ENCODE measurements at places on chromosomes 5 and 9.

GRCh38 chr5:146529984-146530383 is 14.0 kb upstream of the GPR151 start:
- no peak for DNase-seq

DNA sequence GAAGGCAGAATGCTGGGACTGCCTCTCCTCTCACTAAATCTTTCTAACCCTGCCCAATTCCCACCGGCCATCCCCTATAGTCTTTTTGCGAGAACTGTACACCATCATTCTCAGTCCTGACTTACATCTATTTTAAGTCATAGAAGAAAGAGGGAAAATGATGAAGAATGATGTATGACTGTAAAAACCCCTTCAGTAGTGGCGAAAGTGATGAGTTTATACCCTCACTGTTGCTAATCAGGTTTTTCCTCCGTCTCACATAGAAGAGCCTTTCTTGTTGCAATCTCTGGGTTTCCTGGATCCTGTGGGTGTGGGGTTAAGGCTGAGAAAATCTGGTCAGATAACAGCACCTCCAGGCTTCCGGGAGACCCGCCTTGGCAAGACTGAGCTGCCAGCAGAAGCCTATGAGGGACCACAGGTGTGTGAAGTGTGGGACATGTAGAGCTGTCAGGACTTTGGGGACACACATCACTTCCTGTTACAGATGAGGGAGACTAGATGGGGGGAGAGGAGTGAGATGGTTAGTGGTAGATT is 147.1 kb upstream of the SLC12A2 start:
- DNase-seq: no peak

DNA sequence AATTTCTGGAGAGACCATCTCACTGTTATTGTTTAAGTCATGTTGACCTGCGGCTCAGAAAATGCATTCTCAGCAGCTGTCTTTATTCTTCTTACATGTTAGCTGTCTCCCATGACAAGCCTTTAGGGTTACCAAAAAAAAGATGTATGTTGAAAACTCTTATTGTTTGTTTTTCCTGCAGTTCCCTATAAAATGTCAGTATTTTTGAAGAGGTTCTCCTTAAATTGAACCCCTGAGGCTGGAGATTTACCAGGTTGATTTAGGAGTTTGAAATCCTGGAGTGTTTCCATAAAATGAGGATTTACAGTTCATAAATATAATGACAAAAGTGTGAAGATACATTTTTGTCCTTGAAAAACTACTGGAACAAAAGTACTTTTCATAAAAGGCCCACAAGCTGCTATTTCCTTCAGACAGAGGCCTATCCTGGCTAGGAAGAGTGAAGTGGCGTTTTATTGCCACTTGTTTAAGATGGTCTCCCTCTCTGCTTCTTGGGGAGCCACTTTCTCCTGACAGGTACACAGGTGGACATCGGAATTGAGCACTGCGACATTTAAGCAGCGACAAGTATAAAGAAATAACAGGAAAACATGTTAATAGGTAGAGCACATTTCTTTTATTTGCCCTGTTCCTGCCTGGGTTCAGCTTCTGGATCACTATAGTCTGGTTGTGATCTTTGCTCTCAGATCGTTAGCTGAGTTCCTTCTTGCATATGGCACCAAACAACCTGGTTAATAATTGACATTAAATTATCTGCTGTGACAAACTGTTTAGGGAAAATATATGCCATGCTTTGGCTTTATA is 344.8 kb upstream of the RPS23 start:
- no peak for DNase-seq

DNA sequence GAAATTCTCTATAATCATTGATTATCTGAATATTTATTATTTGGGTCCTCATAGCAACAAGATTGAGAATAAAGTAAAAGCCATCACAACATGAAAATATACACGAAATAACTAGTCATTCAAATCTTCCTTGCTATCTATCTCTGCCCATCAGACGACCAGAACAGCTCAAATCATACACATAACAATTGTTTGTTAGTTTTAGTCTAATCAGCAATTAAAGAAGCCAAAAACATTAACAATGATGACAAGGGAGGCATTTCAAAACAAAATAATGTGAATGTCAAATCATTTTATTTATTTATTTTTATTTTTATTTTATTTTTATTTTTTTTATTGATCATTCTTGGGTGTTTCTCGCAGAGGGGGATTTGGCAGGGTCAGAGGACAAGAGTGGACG is 106.0 kb upstream of the BNC2 start:
- DNase-seq: no peak

DNA sequence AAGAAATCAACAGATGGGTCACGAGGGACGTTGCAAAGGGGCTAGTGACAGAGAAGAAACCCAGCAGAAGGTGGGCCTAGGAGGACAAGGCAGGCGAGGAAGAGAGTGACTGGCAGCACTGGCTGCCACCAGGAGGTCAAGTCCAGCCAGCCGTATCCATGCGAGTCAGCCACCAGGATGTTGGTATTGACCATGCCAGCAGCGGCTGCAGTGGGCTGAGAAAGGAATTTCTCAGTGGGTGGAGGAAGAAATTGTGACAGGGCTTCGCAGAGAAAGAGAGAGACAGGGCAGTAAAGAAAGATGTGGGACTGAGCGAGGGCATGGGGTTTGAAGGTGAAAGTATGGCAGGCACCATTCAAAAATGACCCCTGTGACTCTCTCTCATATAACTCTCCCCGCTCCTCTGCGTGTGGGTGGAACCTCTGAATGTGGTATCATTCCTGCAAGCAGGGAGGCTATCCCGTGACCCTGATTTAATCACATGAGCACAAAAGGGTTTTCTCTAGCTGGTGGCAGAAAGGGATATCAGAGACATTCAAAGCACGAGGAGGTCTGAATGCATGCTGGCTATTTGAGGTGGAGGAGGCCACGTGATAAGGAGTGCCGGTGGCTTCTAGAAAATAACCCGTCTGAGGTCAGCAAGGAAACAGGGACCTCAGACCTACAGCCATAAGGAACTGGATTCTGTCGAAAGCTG is 45.4 kb upstream of the FBXW11 start:
- DNase-seq: no peak

DNA sequence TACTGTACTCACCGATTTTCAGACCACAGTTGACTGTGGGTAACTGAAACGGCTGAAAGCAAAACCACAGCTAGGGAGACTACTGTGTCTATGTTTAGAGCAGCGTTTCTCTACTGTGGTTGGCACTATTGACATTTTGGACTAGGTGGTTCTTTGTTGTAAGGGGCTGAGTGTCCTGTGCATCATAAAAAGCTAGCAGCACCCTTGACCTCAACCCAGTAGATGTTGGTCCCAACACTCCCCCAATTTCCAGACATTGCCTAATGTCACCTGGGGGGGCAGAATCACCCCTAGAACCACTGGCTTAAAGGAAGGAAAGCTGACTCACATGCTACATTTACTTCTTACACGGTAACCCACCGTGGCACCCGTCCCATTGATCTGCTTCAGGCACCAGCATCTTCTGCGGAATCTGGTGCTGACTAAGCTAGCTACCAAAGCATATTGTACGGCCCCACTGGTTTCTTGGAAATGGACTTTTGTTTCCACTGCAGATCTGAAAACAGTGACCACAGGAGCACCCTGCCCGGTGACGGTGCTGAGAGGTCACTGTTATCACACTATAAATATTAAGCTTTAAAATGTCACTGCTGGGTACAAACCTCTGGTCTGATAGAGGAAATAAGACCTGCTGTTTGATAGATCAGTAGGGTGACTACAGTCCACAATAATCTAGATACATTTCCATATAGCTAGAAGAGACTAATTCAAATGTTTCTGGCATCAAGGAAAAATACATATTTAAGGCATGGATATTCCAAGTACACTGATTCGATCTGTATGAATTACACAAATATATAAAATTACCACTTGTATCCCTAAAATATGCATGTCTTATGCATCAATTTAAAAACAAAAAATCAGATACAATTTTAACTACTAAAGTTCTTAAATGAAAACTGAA is 151.4 kb downstream of the HSD17B3 start:
- peak; percentile 14 for DNase-seq

DNA sequence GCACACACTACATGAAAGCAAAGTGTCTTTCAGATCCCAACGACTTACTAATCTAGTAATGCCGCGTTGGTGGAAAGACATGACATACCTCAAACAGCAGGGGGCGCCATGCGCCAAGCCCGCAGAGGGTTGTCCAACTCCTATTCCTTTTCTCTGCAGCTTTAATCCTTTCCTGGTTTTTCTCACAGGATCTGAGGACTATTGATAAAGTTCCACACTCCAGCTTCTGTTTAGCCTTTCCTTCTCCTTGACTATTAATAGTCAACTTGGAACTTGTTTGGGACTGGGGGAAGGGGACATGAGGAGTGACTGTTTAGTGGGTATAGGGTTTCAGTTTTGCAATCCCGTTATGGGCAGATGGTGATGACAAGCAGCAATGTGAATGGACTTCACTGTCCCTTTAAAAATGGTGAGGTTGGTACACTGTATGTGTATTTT is 62.9 kb downstream of the OTULIN start:
- DNase-seq: peak; percentile 57

GRCh38 chr5:72516916-72517315 is 9.7 kb upstream of the ZNF366 start:
- DNase-seq: no peak

- no peak for DNase-seq
Observed at GRCh38 chr5:115386657-115387056, 90.2 kb upstream of the CCDC112 start.

- no peak for DNase-seq
Observed at GRCh38 chr5:82707741-82708140, 369.5 kb downstream of the TMEM167A start.

DNA sequence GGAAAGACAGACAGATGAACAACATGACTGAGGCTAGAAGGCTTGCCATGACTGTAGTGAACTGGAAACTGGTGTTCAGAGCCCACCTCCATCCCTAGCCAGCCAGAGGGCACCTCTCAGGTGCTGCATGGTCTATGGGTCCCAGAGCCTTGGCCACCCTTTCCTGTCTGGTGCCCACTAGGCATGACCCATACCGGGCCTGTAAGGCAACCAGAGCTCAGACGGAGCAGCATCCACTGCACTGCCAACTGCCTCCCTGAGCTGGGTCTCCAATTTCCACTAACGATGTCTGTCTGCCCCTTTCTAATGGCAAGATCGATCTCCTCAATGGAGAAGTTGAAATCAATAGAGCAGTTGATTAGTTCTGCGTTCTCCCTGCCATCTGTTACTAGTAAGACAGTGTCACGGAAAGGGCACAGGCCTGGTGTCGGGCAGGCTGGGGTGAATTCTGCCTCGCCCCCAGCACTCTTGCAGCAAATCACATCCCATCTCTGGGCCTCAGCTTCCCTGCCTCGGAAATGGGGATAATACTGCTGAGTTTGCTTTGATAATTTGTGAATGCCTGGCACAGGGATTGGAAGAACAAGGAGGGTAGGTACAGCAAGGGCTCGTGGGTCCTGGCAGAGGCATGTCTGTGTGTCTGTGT is 172.3 kb upstream of the MVB12B start:
- DNase-seq: no peak

GRCh38 chr5:56095579-56096102 is 100.9 kb upstream of the IL6ST start:
- no peak for DNase-seq

DNA sequence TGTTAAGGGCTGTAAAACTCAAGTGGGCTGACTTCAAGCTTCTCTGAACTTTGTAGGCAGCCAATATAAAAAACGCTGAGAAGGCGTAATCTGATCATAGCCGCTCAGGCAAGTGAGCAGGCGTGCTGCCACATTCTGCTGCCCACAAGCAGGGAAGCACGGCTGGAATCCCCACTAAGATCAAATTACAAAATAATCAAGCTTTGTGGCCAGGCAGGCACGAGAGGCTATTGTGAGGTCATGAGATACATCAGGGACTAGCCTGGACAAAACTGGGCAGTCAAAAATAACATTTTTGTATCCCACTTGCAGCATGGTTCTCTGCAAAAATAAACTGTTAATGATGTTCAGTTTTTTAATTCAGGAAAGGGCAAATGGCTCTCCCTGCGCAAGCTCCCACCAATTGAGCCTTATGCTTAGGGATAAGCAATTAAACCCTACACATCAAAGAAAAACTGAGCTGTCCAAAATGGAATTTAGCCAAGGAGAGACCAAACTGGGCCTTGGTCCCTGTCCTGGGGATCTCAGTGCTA is 64.0 kb downstream of the POU5F2 start:
- no peak for DNase-seq

DNA sequence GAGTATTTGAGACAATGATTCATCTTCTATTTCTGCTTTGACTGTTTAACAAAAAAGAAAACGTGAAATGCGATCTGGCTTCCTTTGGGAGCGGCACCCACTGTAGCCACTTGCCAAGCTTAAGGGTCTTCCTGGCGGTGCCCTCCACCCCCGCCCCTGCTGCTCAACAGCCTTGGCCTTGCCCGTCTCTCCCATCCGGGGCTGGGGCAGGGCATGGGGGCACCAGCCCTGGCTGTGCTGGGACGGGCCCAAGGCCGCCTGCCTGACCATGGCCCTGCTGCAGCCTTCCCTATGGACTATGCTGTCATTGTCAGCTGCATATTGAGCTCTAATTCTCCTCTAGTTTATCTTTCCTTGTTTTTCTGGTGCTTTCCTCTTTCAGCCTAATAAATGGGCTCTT is 115.8 kb upstream of the CACNA1B start:
- no peak for DNase-seq

- DNase-seq: no peak
Observed at GRCh38 chr9:124369231-124369797, 45.9 kb downstream of the PSMB7 start.

DNA sequence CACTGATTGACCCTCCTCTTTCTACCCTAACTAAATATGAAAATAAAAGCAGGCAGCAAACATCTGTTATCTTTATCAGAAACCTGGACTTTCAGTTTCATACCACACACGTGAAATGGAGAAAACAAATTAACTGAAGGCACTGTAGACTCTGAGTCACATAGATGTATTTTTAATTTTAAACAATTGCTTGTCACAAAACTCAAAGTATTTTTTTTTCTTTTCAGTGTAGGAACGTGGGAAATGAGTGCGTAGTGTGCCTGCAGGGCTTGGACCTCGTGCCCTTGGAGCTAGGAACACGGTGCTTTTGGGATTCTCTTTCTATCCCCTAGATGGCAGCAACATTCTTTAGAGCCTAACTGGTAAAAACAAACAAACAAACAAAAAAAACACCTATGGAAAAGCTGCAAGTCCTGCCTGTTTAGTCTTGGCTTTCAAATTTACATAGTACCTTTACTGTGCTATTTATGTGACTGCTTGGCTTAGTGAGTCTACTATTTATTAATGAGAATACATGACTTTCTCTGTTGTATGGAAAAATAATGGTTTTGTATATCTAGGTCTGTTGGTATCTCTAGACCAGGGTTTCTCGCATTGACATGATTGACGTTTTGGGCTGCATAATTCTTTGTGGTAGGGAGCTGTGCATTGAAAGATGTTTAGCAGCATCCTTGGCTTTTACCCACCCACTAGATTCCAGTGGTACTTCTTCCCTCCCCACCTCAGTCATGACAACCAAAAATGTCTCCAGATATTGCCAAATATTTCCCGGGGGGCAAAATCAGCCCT is 16.8 kb upstream of the ACTBL2 start:
- no peak for DNase-seq

GRCh38 chr9:133786371-133786753 is 48.2 kb upstream of the SARDH start:
- DNase-seq: no peak

DNA sequence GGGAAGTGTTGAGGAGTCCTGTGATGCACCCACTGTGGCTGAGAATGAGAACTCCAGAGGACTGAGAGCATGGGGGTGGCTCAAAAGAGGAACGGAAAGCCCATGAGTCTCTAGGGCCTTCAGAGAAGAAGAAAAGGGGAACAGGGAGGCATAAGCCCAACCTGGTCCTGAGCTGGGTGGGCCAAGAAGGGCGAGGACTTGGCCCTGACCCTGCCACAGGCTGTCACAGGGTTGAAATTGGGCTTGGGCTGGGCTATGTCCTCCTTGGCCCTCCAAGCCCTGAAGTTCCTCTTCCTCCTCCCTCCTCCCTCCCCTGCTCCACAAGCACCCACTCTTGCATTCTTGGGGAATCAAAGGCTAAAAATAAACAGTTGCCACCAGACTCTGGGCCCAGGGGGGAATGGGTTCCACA is 49.3 kb upstream of the PPARGC1B start:
- DNase-seq: no peak

All from stimulated activated CD8-positive, alpha-beta memory T cell treated with anti-CD3 and anti-CD28 coated beads, Interleukin-7, amount 100 ng/mL, for 1 hour (primary cell).